ENCODE measurements at places on chromosomes 1 and 21. TPM values are rescaled to one million over a fixed set of nuclear protein-coding genes. Genes with fewer than 3 reads are reported as not detected.

Gene RAB42
- 1.8 TPM for total RNA-seq

Gene TNN
- not detected for total RNA-seq

Gene TMEM79
- 1.3 TPM for total RNA-seq

Gene OR2G6
- total RNA-seq, result not detected

Gene PRELP
- total RNA-seq, result 0.36 TPM

Gene DNASE2B
- not detected for total RNA-seq

Gene FCAMR
- not detected for total RNA-seq

Gene ZNF692
- total RNA-seq, result 19.0 TPM

Gene KRTAP10-8
- total RNA-seq, result not detected

Gene TNFRSF9
- not detected for total RNA-seq

Gene GIPC2
- total RNA-seq, result under 0.01 TPM

Gene RPS8
- 1,202 TPM for total RNA-seq

Gene USF1
- 63.2 TPM for total RNA-seq

Gene IPP
- 8.6 TPM for total RNA-seq

Gene LAMC2
- total RNA-seq, result 0.34 TPM

Gene AIRE
- total RNA-seq, result not detected

Gene GPR3
- 0.34 TPM for total RNA-seq

Gene ZNF648
- total RNA-seq, result not detected

Gene ATP1A2
- not detected for total RNA-seq

Gene RNF207
- total RNA-seq, result 10.7 TPM

Gene SDE2
- 21.4 TPM for total RNA-seq

Gene SPAG17
- total RNA-seq, result under 0.01 TPM

Gene SEMA6C
- total RNA-seq, result 0.62 TPM

Gene LCA5L
- total RNA-seq, result 0.33 TPM

Gene CFH
- total RNA-seq, result 7.3 TPM

Gene CADM3
- total RNA-seq, result 18.5 TPM

Gene GSTM2
- total RNA-seq, result 17.9 TPM

Gene SEC16B
- 0.31 TPM for total RNA-seq

Gene THAP3
- 21.0 TPM for total RNA-seq

Gene PRMT6
- 25.8 TPM for total RNA-seq

Gene CATSPERE
- 1.00 TPM for total RNA-seq

Gene GUCA2B
- not detected for total RNA-seq

Gene RIPK4
- total RNA-seq, result 32.7 TPM

Gene TSTD1
- total RNA-seq, result 6.9 TPM

Gene TIPRL
- total RNA-seq, result 36.8 TPM

Gene B4GALT3
- total RNA-seq, result 29.9 TPM

Gene CLIC6
- not detected for total RNA-seq

Gene RIMS3
- 1.00 TPM for total RNA-seq

Gene ZC3H12A
- 3.6 TPM for total RNA-seq

Gene CEP350
- total RNA-seq, result 81.6 TPM

Gene LORICRIN
- total RNA-seq, result not detected

Gene OR2L13
- total RNA-seq, result not detected

Gene ALX3
- not detected for total RNA-seq

Gene KDF1
- not detected for total RNA-seq

Gene RBP7
- total RNA-seq, result not detected
